GM23248 (cell line): ENCODE measurements at places on chromosomes 3 and 15. TPM values are rescaled to one million over a fixed set of nuclear protein-coding genes. Genes with fewer than 3 reads are reported as not detected.

Gene SCN5A
- polyA plus RNA-seq, result not detected in 2 replicates

Gene SST
- polyA plus RNA-seq, result 3.1 and 3.2 TPM in 2 replicates

Gene THSD4
- polyA plus RNA-seq, result 13.3 and 14.2 TPM in 2 replicates

Gene ROPN1
- not detected in 2 replicates for polyA plus RNA-seq

Gene GABRR3
- polyA plus RNA-seq, result not detected in 2 replicates

Gene SH3BP5
- 35.9 and 37.8 TPM in 2 replicates for polyA plus RNA-seq

DNA sequence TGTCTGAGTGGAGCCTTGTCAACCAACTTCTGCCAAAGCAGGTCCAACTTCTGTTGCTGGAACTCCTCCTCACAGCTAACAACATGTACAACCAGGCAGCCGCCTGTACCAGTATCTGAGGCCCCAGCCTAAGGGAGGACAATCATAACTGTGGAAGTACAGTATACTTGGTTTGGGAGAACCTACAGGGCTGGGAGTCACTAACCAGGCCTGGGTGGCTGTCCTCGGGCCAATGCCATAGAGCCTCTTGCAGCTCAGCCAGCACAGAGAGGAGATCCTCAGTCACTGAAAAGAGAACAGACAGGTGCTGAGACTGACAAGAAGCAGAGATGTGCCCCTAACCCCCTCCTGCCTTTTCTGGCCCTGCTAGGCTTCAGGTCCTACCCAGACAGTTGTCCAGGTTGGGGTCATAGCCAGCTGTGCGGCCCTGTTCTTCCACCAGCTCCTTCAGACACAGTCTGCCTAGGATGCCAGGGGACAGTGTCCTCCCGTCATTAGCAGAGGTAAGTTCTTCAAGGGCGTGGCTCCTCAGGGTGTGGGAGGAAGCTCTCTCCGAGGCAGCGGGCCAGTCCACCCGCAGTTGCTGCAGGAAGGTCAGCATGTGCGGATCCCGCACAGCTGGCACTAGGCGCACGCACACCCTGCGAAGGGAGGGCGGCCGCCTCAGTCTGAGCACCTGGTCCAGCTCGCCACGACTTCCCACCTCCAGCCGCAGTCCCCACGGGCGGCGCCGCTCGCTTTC is 980 bp downstream of the DALRD3 start:
- no peaks in the 10 kb centered on the region for H3K4me1 ChIP-seq
- DNase-seq, result peak; percentile 54
- peaks cover 11% of the 10 kb centered on the region; the same call in 1 of the 2 replicates for H3K36me3 ChIP-seq
- peak overlapping the region; percentile 75 for H3K4me3 ChIP-seq
- H3K27me3 ChIP-seq, result no peaks in the 10 kb centered on the region

DNA sequence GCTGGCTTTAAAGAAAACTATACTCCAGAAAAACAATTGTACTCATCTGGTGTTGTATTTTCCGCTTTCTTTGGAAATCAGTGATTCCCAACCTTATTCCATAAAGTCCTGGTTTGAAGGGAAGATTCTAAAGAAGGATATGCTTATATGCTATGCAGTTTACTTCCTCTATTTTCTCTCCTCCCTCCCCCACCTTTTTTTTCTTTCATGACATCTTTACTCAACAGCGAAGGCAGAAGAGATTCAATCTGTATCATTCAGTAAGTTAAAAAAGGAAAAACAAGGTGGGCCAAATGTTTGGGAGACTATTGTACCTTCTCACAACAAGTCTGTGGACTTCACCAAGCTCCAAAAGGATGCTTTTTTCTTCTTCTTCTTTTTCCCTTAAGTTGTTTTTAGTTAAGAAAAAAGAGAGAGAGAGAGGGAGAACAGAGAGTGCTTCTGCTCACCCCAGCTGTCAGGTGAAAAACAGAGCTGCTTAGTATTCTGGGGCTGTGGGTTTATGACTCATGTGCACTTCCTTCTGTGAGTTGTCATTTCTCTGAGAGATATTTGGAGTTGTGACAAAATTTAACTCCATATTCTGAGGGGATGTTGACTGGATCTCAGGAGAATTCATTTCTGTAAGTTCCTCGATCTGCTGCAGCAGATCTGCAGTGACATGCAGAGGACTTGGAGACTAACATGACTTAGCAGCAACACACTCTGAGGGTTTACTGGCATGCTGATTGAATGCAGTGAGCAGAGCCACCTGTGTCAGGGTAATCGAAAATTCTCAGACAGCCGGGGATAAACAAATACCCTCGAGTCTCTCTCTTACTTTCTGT is 70.7 kb downstream of the SSR3 start:
- H3K4me3 ChIP-seq, result peak overlapping the region; percentile 62
- peak overlapping the region; percentile 81 for H3K27ac ChIP-seq
- H3K36me3 ChIP-seq, result no peaks in the 10 kb centered on the region
- peak; percentile 71 for DNase-seq
- no peaks in the 10 kb centered on the region for H3K27me3 ChIP-seq

DNA sequence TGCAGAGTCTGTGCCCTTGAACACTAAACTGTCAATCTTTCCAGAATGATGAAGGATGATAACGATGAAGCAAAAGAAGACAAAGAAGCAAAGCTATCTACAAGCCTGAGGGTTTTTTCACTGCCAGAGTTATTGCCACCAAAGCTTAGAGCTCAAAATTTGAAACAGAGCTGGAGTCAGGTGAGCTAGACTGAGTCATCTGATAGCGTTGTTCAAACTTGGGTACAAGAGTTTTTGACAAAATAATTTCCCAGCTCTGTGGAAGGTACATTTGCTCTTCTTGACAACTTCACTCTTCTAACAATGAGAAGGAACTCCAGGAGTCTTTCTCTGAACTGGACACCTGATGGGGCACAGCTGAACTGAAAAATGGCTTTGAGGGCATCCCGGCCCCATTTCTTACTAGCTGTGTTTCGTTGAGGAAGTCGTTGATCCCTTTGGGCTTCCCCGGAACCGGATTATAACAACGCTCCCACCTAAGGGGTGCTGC is 715 bp downstream of the MCCC1 start:
- peak overlapping the region; percentile 91 for H3K4me3 ChIP-seq
- H3K36me3 ChIP-seq, result no peaks in the 10 kb centered on the region
- peaks cover 9% of the 10 kb centered on the region; the same call in 1 of the 2 replicates for H3K4me1 ChIP-seq
- no peak for DNase-seq
- peak overlapping the region; percentile 41 for H3K27ac ChIP-seq

GRCh38 chr15:80310776-80311175 is 58.8 kb upstream of the CTXND1 start:
- peaks cover 4% of the 10 kb centered on the region for H3K4me1 ChIP-seq
- H3K4me3 ChIP-seq, result no peak overlapping the region
- no peak for DNase-seq
- H3K36me3 ChIP-seq, result no peaks in the 10 kb centered on the region
